ENCODE measurements at places on chromosomes 11 and 22. TPM values are rescaled to one million over a fixed set of nuclear protein-coding genes. Genes with fewer than 3 reads are reported as not detected.

The BIK gene
- 4.4 TPM for total RNA-seq

The BACE1-AS gene
- total RNA-seq = 5.1 TPM

The ADAMTS15 gene
- not detected for total RNA-seq

The KRTAP5-9 gene
- not detected for total RNA-seq

The HOATZ gene
- total RNA-seq = not detected

The APOBEC3G gene
- 129 TPM for total RNA-seq

The SERPIND1 gene
- not detected for total RNA-seq

The PPP6R3 gene
- total RNA-seq = 120 TPM

The ADAMTS8 gene
- not detected for total RNA-seq

The XKR3 gene
- total RNA-seq = not detected

The TAGLN gene
- 1.3 TPM for total RNA-seq

Data from activated CD8-positive, alpha-beta memory T cell treated with anti-CD3 and anti-CD28 coated beads for 36 hours (primary cell).